Stimulated activated CD8-positive, alpha-beta memory T cell treated with anti-CD3 and anti-CD28 coated beads, Interleukin-7, amount 100 ng/mL, for 48 hours (primary cell): ENCODE measurements at places on chromosomes 7 and 10.

- no peak for DNase-seq
Measured at GRCh38 chr10:107859065-107859464, 694.6 kb upstream of the SORCS1 start.

- DNase-seq, result no peak
Measured at GRCh38 chr10:11482306-11482705, 129.1 kb downstream of the USP6NL start.

- DNase-seq, result no peak
Measured at GRCh38 chr7:138170959-138171703, 94.9 kb downstream of the AKR1D1 start.

DNA sequence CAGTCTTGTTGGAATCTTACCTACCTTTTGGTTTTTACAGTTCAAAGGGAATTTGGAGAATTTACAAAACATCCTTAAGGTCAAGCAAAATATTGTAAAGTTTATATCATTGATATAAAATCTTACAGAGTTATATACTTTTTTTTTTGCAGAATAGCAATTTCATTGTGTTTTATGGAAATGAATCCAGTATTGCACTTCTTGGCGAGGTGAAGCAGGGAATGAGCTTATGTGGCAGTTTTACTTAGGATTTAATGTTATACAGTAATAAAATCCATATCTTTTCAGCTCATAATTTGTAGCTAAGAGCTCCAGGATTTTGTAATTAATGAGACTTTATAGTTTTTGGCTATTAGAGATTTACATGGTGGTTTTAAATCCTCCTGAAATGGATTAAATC is 5.0 kb downstream of the PRKAR2B start:
- no peak for DNase-seq

DNA sequence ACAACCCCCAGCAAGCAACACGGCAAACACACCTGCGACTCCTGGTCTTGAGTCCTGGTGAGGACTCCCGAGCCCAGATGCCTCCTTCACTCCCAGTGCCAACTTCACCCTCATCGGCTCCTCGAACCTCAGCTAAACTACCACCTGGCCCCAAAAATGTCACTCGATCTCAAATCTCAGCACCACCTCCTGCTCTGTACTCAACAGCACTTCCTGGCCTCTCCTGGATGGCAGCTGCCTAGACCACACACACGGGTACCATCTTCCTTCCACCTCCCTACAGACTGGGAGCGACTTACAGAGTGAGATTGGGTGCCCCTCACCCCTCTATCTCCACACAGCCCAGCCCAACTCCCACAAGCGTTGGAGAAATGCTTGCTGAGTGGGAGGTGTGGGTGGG is 123.9 kb upstream of the MGMT start:
- no peak for DNase-seq

- no peak for DNase-seq
Measured at GRCh38 chr7:39969431-39969830, 19.4 kb downstream of the CDK13 start.

GRCh38 chr10:74760086-74760979 is 66.1 kb upstream of the KAT6B start:
- no peak for DNase-seq

DNA sequence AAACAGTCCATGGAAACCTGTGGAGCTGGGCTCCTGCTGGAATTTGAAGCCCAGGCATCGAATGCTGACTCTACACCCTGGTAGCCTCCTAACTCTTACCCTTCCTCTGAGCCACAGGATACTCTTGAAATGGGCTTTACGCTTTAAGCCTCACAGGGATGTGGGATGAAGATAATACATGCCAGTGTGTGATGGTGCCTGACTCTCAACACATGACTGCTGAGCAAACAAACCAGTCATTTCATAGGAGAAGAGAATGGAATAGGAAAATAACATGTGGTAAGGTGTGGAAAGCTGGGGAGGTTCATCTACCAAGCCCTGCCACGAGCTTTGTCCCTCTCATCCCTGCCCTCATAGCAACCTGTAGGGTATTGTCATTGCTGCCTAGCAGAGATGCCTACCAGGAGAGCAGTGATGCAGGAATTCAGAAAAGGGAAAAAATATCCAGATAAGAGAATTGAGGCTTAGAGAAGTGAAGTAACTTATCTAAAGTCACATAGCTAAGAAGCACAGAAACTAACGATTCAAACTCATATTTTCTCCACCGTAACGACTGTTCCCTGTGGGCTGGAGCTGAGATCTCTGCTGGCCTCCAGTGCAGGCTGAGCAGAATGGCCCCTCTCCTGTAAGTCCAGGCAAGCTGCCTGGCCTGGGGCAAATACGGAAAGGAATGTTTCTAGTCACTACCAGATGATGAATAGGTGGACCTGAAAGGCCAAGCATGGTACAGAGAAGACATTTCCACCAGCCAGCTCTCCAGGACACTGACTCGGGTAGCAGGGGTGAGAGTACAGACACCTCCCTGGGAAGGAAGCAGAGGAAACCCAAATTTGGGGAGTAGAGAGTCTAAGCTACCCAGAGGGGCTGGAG is 90.2 kb upstream of the DUSP5 start:
- DNase-seq, result no peak

GRCh38 chr10:31751051-31751737 is 177.4 kb downstream of the ARHGAP12 start:
- no peak for DNase-seq

GRCh38 chr7:142414135-142414534 is 156.3 kb upstream of the PRSS58 start:
- DNase-seq, result no peak

GRCh38 chr10:35182631-35183510 is 56.2 kb downstream of the CREM start:
- no peak for DNase-seq

DNA sequence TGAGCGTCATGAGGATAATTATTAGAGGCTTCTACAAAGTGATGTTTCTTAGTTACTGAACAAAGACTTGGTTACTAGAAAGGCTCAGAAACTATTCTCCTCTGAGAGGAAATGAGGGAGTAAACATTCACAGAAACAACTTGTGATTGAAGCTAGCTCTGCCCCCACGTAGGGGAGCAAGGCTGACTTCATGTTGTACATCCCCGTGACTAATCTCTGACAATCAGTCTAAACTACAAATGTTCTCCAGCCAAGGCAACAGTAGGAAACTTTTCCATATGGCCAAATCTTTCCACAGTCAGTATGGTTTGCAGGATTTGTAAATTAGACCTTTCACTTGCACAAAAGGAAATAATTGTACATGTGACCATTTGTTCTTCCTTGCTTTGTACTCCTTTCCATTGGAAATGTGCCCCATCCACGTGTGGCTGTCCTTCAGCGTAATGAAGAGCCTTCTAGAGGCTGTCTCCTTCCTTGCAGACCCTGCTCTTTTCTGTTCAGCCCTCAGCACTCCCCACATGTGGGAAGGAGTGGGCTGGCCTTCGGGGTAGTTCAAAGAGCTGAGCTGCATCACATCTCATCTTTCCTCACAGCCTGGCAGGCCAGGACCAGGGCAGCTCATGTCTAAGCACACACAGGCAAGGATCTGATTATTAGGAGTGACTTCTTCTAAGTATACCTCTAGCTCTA is 93.5 kb downstream of the PCGF5 start:
- DNase-seq, result no peak
